ENCODE measurements at places on chromosomes 12 and 14.

DNA sequence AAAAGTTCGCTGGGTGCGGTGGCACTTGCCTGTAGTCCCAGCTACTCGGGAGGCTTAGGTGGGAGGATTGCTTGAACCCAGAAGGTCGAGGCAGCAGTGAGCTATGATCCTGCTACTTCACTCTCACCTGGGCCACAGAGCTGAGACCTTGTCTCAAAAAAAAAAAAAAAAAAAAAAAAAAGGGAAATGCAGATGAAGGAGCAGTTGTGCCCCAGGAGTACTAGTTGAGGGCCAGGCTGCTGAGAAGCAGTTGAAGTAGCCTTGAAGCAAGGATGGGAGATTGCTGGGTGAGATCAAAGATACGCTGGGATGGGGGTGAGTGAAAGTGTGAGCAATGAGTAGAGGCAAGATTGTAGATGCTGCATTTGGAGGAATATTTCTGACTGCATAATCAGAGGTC lies 93.4 kb upstream of the DNM1L start:
- no peak for DNase-seq

DNA sequence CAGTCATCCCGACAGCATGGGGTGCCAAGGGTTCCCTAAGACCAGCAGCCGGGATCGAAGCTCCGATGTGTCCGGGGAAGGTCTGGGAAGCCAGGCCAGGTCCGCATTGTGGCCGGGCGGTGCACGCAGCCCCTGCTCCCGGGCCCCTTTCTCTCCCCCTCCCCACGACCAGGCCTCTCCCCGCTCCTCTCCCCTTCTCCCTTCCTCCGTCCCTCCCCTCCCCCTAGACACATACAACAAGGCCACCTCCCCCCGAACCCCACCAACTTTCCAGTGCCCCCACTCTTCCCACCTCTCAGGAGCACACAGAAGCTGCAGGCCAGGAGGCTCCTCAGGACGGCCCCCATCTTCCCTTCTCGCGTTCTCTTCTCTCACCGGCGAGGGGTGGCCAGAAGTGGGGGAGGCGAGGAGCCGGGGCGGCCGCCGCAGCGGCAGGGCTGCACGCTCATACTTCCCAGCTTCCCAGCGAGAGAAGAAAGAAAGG lies 413 bp downstream of the LRP6 start:
- DNase-seq = no peak

GRCh38 chr14:64952598-64953309 lies 10.2 kb upstream of the GPX2 start:
- DNase-seq = no peak

GRCh38 chr12:2264651-2265232 lies 212.0 kb downstream of the CACNA1C start:
- no peak for DNase-seq

DNA sequence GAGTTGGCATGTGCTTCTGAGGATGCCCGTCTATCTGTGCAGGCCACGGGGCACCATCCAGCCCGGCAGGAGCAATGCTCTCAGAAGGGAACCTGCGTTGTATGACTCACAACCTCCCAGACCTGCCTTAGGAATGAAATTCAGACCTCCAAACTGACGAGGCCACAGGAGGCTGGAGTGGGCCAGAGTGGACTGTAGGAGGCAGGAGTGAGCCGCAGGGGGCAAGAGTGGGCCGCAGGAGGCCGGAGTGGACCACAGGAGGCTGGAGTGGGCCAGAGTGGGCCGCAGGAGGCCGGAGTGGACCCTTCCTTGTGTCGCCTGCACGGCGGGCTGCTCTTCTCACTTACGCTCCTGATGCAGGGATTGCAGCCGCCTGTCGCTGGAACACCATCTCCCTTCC lies 11.1 kb upstream of the FBRSL1 start:
- no peak for DNase-seq

DNA sequence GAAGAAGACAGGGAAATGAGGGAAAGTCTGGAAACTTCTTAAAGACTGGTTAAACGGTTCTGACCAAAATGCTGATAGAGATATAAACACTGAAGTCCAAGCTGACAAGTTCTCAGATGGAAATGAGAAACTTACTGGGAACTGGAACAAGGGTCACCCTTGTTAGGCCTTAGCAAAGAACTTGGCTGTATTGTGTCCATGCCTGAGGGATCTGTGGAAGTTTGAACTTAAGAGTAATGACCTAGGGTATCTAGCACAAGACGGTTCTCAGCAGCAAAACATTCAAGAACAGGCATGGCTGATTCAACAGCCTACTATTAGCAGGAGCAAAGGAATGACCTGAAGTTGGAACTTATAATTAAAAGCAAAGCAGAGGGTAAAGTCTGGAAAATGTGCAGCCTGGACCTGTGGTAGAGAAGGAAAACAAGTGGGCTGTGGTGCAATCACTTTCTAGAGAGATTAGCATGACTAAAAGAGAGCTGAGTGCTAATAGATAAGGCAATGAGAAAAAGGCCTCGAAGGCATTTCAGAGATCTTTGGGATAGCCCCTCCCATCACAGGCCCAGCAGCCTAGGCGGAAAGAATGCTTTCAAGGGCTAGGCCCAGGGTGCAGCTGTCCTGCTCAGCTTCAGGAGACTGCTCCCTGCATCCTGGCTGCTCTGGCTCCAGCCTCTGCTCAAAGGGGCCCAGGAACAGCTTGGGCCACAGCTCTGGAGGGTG lies 60.3 kb downstream of the ATP2B1 start:
- no peak for DNase-seq

- no peak for DNase-seq
These were observed 21.8 kb downstream of the APPL2 start for GRCh38 chr12:105214148-105214547.

DNA sequence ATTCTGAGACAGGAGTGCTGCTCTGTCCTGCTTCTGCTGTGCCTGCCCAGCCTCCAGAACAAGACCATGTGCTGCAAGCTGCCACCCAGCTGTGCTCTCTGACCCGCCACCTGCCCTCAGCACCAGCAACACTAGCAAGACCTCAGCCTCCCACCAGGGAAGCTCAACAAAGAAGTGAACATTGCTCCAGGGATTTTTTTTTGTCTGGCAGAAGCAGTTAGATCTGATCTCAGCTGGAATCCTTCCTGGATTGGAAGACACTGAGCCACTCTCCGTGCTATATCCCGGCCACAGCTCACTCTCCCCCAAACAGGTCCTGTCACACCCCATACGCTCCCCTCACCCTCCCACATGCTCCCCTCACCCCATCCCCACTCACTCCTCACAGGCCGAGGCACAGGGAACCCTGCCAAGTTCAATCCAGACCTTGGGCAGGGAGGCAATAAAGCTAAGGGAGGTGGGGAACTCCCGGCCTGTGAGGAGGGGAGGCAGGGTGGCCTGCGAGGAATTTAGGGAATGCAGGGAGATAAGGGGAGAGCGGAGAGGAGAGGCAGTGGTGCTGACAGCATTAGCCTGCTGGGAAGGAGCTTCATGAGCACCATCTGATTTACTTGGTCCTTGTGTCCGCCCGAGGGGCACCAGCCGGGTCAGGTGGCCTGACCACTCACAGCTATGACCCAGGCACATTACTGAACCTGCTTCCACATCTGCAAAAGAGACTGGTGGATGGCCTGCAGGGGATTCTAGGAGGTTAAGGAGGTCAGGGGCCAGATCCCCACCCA lies 29.7 kb downstream of the CCDC85C start:
- no peak for DNase-seq

GRCh38 chr12:116863275-116863767 lies 17.9 kb downstream of the HRK start:
- DNase-seq = no peak

GRCh38 chr14:91750634-91751198 lies 18.8 kb upstream of the CATSPERB start:
- DNase-seq = no peak

DNA sequence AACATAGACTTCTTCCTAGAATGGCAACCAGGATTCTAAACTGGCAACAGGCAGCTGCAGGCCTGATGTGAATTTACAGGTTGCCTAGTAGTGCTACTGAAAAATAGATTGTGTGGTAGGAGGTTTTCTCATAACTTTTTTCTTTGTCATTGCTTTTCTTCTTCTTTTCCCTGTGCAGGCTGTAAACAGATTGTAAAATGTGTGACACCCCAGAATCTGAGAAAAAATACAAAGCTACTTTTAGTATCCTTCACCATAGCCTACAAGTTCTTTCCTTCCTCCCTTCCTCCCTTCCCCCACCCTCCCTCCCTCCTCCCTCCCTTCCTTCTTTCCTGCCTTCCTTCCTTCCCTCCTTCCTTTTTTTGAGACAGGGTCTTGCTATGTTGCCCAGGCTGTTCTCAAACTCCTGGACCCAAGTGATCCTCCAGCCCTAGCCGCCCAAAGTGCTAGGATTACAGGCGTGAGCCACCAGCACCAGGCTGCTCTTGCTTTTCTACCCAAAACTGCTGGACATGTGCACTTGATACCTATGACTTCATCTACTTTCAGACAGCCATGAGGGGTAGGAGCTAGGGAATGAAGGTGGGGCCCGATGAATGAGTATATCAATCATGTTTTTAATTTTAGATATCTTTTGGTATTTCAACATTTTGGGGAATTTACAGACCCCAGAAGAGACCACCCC lies 114.2 kb upstream of the EEA1 start:
- DNase-seq = no peak

DNA sequence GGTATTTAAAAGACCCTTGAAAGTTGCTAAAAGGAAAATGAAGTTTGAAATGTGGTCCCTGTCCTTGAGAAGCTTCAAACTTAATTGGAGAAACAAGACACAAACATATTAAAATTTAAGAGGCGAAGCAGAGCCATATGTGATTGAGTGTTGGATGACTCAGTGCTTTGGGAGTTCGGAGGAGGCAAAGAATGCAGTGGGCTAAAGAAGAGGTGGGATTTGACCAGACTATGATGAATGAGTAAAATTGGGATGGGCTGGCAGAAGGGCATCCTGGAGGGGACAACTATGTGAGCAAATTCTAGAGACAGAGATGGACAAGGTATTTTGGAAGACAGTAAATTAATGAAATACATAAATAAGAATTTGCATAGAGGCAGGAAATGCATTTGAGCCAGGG lies 358.6 kb downstream of the EGLN3 start:
- no peak for DNase-seq

GRCh38 chr14:38256533-38256840 lies 594 bp upstream of the CLEC14A start:
- no peak for DNase-seq

- DNase-seq = no peak
These were observed 52.8 kb downstream of the C14orf132 start for GRCh38 chr14:96091941-96092411.

DNA sequence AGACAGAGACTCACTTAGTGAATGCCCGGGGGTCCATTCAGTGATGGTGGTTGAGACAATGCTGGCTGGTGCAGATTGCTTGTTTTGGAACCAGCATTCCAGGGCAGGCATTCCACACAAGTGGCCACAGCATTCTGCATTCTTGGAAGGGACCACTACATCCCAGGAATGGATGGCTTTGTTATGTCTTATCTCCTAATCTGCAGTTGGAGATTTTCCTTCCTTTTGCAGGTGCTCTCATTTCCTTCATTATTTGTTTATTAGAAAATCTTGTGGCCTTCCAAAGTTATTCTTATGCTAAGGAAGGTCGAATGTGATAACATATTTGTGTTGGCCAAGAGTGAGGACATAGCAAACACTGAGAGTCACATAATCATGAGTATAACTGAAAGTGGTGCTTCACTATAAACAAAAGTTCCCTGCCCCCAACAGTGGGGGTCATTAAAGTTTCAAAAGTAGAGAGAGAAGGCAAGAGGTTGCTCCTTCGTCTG lies 66.0 kb downstream of the BMP4 start:
- DNase-seq = no peak

DNA sequence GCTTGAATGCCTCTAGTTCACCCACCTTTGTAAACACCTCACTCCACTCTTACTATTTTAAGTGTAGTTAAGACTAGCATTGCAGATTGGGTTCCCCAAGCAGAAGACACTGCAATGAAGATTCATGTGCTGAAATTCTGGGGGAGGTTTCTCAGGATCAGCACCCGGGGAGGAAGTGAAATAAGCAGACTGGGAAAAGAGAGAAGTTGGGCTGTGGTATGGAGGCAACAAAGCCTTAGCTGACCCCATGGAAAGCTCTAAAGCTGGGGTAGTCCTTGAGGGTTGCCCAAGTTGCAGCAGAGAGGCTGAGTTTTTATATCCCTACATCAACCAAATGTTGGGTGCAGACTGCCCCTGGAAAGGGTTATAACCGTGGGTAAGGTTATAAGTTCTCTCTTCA lies 23.9 kb upstream of the IGF1 start:
- no peak for DNase-seq

DNA sequence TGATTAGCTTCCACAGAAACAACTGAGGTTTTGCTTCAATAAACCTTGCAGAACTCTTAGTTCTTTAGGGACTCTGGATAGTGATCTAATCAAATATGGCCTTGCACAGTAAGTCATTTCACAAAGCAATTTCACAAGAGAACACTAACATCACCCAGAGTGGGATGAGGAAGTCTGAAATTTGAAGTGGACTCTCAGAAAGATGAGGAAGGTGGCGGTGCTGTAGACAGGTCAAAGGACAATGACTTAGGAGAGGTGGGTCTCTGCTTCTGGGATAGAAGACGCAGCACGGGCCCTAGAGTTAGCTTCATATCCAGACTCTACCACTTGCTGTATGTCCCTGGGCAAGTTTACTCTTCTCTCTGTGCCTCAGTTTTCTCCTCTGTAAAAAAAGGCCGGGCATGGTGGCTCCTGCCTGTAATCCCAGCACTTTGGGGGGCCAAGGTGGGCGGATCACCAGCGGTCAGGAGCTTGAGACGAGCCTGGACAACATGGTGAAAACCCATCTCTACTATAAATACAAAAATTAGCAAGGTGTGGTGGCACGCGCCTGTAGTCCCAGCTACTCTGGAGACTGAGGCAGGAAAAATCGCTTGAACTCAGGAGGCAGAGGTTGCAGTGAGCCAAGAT lies 18.9 kb downstream of the FOS start:
- DNase-seq = no peak

GRCh38 chr14:53840444-53840843 lies 116.2 kb downstream of the BMP4 start:
- DNase-seq = no peak

DNA sequence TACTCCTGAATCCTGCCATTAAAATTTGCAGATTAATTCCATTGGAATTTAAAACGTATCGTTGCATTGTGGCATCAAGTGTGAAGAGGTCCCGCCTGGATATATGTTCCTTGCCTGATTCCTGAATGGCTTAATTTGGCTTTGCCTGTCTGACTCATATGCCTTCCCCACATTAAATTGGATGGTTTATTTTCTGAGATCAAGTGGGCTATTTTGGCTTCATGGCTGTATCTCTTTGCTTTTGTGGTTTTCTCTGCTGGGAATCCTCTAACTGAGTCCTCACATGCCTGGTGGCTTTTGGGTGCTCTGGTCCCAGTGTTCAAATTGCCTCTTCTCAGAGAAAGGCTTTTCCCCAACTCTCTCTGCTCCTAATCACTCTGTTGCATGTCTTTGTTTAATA lies 127.9 kb upstream of the DYRK2 start:
- DNase-seq = no peak

- DNase-seq = no peak
These were observed 11.8 kb downstream of the ATG14 start for GRCh38 chr14:55399852-55400251.

- DNase-seq = no peak
These were observed 2.2 kb upstream of the PTGDR start for GRCh38 chr14:52265253-52265652.

DNA sequence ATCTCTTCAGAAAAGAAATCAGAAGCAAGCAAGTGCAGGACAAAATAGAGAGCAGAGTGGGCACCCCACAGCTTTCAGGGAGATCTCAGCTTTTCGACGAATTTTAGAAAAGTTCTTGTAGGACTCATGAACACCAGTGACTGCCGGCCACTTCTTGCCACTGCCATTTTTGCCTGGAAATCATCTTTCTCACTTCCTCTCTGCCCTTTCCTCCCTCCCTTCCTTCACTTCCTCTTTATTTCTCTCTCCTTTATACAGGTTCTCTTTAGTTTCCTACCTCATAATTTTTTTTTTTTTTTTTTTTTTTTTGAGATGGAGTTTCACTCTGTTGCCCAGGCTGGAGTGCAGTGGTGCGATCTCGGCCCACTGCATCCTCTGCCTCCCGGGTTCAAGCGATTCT lies 185.6 kb downstream of the APAF1 start:
- DNase-seq = no peak
